GM12878 (cell line): ENCODE measurements at places on chromosomes 12 and 14.

GRCh38 chr12:99736760-99737269 lies 89.3 kb downstream of the GARIN6 start:
- no peak for DNase-seq

- no peak for DNase-seq
Measured at GRCh38 chr14:101198398-101199027, 295.0 kb upstream of the RTL1 start.

DNA sequence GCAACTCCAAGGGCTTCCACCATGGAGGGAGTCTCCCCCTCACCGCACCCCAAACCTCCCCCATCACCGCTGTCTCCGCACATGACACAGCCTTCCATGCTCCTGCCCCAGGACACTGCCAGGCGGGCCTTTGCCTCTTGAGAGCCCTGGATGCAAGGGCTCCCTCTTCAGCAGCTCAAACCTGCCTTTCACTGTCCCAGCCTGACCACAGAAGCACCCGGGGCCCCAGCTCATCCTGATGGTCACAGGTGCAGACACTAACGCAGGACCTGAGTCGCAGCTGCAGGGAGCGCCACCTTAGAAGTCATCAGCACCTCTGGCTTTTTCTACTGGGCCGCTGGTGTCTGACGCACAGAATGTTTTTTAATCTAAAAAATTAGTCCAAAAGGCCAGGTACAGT lies 54.0 kb downstream of the SYNE3 start:
- DNase-seq, result no peak

DNA sequence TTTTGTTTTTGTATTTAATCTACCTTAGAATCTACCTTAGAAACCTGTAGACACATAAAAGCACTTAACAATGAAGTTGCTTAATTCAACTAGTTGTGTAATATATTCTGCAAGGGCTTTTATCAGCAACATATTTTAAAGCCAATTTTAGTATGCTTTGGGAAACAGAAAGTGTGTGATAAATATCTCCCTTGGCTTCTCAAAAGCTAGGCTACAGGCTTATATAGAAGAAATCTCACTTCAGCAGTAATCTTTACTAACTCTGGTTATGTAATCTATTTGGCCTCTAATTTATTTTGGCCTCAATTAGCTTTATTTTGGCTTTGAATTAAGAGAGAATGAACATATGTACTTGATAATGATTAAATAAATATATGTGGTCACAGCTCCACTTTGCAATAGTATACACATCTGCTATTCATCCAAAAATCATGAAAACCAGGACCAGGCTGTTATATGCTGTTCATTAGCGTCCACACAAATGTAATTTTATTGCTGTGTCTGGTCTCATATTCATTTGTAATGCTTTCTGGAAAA lies 37.2 kb downstream of the LRP6 start:
- DNase-seq, result no peak

- no peak for DNase-seq
Measured at GRCh38 chr14:102026934-102027333, 59.9 kb downstream of the HSP90AA1 start.

- peak; percentile 93 for DNase-seq
Measured at GRCh38 chr14:102139286-102140026, at the start of gene WDR20. Gene WDR20, plus strand, starts transcription at chr14:102139897. Its CDS starts 27 bp downstream, at chr14:102139924.

- no peak for DNase-seq
Measured at GRCh38 chr12:117363056-117363662, 1.7 kb upstream of the NOS1 start.

DNA sequence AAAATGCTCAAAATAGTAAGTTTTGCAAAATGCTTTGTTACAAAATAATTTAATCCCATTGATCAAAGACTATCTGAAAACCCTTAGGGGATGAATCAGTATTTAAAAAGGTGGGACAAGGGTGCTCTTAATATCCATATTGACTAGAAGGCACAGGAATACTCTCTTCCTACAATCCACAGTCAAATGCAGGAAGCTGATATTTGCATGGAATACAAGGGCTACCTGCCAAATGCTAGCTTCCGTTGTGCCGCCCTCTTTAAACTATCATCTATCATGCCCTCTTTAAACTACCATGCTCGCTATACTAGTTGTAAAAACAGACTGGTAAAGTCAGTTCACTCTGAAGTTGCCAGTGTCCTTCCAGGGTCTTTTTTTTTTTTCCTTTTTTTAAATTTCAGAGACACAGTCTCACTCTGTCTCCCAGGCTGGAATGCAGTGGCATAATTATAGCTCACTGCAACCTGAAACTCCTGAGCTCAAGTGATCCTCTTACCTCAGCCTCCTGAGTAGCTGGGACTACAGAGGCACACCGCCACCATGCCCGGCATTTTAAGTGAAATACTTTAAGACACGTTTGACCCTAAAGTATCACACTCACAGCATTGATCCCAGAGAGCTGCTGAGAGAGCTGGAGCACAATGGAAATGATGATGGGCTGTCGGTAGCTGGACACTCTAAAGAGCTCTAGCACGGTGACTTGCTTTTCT lies 6.7 kb downstream of the SLC2A3 start:
- DNase-seq, result no peak

DNA sequence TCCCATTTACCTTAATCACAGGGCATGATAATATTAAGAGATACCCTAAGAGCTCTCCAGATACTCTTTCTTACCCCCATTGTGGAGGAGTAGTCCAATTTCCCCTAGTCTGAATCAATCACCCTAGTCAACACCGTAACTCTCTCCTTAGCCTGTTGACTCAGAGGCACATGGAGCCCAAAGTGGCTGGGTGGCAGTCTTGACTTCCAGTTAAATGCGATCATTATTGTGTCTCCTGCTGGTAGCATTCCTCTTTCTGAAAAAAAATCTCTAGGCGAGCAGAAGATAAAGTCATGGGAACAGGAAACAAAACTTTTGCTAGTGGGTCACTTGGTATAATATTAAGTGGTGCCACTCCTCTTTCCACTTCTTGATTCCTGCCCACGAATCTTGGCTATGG lies 46.4 kb downstream of the EMP1 start:
- DNase-seq, result no peak

DNA sequence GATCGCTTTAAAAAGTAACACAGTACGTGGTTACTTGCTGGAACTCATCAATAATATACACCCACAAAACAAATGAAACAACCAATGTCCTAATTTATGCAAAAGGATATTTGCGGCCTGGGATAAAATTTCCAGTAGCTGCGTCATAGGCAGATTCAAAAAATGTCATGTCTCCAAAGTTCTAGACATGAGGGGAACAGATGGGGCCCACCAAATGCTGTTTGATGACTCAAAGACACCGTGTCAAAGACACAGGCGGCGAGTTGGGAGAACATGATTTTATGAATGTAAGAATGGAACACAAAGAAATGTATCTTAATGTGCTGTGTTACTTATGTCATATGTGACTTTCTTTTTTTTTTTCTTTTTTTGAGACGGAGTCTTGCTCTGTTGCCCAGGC lies 34.3 kb upstream of the NCOR2 start:
- no peak for DNase-seq

DNA sequence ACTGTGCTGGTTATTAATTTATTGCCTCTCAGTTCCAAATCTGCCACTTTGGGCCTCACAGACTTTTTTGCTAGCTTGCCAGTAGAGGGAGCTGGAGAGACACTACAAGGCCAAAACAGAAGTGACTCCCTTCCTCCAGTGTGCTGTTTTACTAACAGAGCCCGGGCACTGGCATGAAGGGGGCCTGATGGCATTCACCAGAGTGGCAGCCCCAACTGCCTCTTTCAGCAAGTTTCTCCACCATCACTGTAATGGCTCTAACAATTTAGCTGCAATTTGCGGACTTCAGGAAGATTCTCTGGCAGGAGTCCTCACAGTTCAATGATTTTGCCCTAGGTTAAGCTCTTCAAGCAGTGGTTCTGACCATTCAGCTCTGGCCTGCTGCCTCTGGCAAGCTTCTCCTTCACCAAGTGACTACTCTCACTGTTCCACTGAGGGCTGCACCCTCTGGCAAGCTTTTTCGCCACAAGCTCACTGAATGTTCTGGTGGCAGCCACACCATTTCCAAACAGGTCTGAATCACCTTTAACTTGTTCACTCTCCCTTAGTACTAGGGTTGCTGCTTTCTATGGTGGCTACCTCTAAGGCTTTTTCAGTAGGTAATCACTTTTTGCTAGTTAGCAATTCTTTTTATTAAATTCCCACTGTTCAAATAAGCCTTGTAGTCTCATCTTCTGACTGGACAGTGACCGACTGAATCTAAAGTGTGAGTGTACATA lies 104.9 kb downstream of the ZC3H14 start:
- DNase-seq, result peak; percentile 25

- DNase-seq, result no peak
Measured at GRCh38 chr12:129440278-129440677, 463.5 kb downstream of the TMEM132D start.

DNA sequence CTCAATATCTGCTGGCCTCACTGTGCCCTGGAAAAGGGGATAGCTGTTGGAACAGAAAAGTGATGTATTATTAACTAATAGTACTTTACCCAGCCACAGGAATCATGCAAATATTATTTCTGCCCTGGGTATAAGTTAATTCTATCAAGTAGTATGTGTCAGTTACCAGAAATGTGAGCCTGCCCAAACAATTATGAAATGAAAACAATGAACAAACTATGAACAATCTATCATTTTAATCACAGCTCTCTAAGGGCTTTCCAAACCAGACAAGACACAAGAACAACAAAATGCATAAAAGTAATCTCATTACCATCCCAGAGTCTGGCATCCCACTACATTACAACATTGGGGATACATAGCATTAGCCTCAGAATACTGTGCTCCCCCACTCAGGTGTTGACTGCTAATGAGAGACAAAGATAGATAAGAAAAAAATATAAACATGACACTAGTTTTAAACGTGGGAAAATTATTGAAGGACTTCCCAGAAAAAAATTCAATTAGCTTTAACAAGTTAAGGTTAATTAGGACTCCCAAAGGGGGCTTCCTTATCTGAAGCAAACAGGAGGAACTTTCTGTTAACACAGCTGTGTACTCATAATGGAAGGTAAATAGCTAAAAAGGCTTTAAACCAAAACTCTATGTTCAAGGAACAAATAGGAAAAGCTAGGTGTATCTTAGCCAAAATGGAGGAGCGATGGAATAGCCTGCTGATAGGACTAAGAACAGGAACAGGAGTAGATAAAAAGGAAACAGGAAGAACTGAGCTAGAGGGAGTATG lies 3.3 kb downstream of the DCAF5 start:
- no peak for DNase-seq

DNA sequence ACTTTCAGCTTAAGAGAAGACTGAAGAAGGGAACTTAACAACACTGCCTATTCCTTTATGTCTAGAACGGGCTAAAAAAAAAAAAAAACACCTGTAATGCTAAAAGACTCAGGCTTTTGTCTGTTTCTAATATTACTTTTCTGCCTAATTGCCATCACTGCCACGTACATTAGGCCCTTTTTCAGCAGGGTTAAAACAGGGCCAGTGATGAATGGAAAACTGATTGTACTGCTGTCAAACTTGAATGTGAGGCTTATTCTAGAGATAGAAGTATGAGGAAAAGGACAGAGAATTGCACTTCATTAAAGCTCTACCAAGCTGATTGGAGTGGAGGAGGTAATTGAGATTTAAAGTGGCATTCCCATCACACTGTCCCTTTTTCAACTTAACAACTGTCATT lies 535.8 kb downstream of the PRKD1 start:
- DNase-seq, result no peak

DNA sequence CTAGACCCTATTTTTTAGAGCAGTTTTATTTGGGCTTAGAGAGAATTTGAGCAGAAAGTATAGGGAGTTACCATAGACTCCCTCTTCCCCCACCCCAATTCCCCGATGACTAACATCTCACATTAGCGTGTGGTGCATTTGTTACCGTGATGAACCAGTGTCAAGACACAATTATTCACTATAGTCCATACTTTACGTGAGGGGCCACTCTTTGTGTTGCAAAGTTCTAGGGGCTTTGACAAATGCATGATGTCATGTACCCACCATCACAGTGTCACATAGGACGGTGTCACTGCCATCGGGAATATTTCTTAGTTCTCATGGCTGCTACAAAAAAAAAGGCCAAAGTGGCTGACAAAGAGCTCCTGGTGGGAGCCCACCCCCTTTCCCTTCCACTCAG lies 119.1 kb downstream of the PHETA1 start:
- no peak for DNase-seq

GRCh38 chr12:24688601-24689000 lies 260.3 kb downstream of the BCAT1 start:
- no peak for DNase-seq

DNA sequence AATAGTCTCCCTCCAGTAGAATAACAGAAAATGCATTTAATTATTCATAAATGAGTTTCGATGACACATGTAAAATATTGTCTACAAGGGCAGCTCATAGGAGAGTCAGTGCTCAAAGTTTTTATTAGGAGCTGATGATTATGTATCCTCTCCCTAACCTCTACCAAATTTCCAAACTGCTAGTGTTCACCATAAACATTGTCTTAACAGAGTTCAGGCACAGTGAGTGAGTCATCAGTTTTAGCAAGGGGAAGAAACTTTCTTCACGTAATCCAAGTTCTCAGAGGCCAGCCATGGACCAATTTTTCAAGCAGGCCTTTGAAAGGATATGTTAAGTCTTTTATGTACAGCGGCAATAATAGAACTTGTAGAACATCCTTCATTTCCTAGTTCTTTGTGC lies 649.2 kb upstream of the MIS18BP1 start:
- DNase-seq, result no peak

DNA sequence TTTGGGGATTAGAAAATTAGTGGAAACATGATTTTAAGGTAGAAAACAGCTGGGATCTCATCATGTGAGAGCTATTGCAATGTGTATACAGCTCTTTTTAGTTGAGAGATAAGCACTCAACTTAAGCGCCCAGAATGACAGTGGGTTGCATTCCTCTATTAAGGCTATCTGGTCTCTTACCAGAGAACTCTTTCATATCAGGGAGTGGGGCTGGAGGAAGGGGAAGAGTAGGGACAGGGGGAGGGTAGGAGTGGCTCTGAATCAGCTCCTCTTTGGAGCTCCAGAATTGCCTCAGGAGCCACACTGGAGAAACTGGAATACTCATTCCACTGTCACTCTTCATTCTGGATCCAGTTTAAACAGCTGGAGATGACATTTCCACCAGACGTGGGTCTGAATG lies 9.2 kb upstream of the PLEKHG3 start:
- no peak for DNase-seq

GRCh38 chr12:15216036-15216889 lies 5.0 kb downstream of the RERG start:
- DNase-seq, result no peak

DNA sequence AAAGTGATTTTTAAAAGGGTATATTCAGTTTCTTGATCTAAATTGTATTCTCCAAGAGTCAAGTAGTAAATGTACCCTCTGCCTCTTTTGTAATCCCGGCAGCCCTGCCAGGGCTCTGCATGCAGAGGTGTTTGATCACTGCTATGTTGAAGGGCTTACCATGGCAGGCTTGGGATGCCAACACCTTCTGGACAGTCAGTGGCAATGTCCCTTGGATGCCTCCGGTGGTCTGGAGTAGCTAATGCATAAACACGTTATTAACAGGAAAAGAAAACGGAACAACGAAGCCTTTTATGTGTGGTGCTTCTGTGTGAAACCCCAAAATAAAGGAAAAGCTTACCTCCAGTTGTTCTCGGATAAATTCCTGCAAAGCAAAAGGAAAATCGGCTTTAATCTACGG lies 19.9 kb downstream of the EIF2B2 start:
- DNase-seq, result no peak
